Stimulated activated CD8-positive, alpha-beta memory T cell treated with anti-CD3 and anti-CD28 coated beads, Interleukin-7, amount 100 ng/mL, for 4 hours (primary cell): ENCODE measurements at places on chromosomes 2 and 18.

DNA sequence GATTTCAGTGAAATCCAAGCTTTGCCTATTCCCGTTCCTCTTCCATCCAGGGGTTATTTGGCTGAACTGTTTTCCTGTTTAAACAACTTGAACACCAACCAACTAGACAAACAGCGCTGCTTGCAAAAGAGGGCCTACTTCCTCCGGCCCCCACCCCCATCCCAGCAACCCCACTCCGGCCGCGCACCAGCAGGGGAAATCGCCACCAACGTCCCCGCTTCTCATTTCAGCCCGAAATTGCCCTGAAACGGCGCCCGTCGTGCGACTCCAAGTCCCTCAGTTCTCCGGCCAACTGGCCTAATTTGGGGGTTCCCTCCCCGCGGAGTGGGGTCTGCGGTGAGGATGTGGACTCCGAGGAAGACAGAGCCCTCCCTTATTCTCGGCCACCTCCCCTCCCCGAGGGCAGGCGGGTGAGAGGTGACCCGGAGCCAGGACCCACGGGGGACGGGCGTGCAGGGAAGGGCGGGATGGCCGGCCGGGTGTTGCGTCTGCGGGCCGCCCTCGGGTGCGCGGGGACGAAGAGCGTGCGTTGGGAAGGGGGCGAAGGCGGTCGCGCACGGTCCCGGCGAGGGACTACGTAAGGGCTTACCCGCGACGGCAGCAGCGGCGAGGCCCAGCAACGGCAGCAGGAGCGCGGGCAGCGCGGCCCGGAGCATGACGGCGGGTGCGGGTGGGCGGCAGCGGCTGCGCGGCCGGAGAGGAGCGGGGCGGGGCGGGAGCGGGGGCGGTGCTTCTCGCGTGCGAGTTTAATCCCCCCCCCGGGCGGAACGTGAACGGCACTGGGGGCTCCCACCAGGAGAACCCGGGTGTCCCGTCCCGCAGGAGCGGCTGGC is at the start of gene CD302:
CD302 (minus strand) TSS at position 666 of the 833 bp plus-strand sequence; CDS start at position 656, 10 bp downstream.
- no peak for DNase-seq

DNA sequence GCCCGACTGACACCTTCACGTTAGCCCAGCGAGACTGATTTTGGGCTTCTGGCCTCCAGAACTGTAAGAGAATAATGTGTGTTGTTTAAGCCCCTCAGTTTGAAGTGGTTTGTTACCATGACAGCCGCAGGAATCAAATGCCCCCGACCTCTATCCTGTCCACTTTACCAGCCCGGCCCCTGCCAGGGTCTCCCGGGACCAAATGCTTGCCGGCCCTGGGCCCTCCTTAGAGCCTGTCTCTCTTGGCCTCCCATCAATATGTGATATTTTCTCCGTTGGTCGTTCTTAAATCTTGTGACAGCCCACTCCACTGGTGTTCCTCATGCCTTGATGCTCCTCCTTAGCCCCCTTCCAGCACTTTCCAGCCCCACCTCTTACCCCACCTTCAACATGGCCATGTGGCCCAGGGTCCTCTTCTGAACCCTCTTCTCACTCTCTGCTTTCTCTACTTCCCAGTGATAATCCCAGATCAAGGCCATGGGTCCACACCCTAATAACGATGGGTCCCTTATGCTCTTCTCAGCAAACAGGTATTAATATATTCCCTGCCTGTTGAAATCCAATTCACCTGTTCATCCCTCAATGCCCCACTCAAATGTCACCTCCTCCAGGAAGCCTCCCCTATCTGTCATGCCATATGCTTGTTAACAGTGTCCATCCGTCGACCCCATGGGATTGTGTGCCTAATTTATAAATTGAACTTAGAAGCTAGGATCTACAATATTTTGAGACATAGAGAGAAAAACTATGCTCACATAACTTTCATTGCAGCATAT is 192.8 kb downstream of the ZFP36L2 start:
- no peak for DNase-seq

DNA sequence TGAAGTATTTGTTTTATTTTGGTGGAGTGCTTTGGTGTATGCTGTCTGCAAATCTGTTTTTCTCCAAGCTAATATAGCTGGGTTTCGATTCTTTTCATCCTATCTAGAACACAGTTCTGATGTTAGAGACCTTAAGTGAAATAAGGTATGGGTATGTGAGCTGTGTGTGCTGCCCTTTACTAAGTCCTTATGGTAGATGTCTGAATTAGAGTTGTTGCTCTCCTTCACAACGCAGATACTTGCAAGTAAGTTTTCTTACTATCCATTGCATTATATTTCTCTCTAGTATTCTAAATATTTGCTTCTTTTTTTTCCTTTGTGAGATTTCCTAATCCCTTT is 38.6 kb downstream of the AGFG1 start:
- DNase-seq = no peak

DNA sequence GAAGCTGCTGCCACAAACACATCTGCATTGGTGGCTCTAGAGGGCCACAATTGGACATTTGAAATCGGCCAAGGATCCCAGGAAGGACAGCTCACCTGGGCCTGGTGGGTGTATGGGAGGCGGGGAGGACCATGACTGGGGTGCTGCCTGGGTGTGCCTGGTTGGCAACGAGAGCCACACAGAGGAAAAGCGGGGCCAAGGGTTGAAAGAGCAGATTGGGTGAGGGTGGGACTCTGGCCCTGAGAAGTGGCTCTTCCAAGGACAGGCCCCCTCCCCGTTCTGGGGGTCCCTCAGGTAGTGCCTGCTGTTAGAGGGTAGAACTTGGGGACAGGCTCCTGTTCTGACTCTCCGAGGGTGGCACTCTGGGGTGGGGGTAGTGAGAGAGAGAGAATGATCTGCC is 102.9 kb downstream of the CLIP4 start:
- DNase-seq = no peak

DNA sequence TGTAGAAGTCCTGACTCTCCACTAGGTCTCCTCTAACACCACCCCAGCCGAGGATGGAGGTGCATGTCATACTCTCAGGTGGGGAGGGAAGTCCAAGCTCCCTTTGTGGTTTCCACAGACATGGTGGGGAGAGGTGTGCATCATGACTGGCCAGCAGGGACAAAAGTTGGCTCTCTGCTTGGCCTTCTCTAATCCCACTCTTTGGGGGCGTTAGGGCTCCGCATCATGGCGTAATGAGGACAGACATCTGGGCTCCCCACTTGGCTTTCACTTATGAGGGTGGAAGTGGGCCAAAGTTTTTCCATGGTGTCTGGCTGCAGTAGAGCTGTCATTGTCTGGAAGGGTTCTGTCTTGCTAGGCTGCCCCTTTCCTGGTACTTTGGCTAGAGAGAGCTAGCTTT is 80.7 kb upstream of the DAPL1 start:
- no peak for DNase-seq

- no peak for DNase-seq
Measured at GRCh38 chr18:79944746-79945117, 6.7 kb downstream of the SLC66A2 start.

DNA sequence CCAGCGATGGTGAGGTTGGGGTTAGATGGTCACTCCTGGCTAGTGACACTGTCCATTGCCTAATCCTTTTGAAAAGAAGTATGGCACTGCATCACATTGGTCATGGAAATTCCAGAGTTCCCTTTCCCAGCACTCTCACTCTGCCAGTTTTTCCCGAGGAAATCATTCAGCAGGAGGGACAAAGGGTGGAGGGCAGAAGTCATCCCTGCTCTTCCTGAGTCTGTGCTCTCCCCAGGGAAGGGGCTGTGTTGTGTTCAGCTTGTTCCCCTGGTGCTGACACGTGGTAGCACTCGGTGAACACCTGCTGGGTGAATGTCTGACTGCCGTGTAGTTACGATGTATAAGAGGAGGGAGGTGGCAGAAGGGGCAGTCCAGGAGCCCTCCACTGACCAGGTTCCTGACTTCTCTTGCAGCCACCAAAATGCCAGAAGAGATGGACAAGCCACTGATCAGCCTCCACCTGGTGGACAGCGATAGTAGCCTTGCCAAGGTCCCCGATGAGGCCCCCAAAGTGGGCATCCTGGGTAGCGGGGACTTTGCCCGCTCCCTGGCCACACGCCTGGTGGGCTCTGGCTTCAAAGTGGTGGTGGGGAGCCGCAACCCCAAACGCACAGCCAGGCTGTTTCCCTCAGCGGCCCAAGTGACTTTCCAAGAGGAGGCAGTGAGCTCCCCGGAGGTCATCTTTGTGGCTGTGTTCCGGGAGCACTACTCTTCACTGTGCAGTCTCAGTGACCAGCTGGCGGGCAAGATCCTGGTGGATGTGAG is 21.6 kb downstream of the STEAP3 start:
- DNase-seq = no peak

- no peak for DNase-seq
Measured at GRCh38 chr2:23323917-23324680, 60.9 kb upstream of the KLHL29 start.

DNA sequence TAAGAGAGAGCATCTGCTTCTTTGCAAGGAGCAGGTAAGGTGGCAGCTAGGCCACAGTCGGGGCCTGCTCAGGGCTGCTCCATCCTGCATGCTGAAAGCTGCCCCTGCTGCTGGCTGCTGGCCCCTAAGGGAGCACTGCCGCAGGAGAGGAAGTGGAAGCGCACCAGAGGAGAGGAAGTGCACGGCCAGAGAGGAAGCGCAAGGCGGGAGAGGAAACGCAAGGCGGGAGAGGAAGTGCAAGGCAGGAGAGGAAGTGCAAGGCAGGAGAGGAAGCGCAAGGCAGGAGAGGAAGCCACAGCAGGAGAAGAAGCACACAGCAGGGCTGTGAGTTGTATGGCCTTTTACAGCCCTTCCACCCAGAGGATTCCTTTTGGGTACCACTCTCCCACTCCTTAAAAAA is 539.0 kb upstream of the TNP1 start:
- DNase-seq = no peak

- DNase-seq = no peak
Measured at GRCh38 chr2:119257198-119257597, 33.6 kb downstream of the STEAP3 start.

- DNase-seq = no peak
Measured at GRCh38 chr2:42953216-42953615, 160.8 kb upstream of the HAAO start.

DNA sequence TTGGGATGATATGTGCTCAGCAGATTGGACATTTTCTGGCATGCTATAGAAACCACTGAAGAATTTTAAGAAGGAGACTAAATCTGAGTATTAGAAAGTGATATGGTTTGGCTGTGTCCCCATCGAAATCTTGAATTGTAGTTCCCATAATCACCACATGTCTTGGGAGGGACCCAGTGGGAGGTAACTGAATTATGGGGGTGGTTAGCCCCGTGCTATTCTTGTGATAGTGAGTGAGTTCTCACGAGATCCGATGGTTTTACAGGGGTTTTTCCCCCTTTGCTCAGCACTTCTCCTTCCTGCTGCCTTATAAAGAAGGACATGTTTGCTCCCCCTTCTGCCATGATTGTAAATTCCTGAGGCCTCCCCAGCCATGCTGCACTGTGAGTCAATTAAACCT is 535.9 kb upstream of the VRK2 start:
- no peak for DNase-seq

DNA sequence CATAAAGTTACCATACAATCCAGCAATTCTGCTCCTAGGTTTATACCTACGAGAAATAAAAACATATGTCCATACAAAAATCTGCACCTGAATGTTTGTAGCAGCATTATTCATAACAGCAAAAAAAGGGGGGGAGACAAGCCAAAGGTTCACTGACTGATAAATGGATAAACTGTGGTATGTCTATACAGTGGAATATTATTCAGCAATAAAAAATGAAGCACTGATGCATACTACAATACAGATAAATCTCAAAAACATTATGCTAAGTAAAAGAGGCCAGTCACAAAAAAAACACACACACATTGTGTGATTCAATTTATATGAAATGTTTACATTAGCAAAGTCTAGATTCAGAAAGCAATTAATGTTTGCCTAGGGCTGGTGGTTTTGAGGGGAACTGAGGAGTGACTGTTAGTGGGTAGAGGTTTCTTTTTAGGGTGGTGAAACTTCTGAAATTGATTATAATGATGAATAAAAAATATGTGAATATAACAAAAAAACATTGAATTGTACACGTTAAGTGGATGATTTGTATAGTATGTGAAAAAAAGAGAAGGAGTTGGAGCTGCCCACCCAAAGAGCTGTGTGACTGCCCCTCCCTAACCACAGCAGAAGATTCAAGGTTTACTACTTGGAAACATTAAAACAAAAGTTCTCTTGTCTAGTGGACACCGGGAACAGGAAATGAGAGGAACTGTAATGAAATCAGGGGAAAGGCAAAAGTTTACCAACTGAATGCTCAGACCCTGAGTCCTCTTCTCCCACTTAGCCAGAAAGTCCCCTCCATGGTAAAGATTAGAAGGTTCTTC is 13.4 kb downstream of the COLEC12 start:
- DNase-seq = no peak

DNA sequence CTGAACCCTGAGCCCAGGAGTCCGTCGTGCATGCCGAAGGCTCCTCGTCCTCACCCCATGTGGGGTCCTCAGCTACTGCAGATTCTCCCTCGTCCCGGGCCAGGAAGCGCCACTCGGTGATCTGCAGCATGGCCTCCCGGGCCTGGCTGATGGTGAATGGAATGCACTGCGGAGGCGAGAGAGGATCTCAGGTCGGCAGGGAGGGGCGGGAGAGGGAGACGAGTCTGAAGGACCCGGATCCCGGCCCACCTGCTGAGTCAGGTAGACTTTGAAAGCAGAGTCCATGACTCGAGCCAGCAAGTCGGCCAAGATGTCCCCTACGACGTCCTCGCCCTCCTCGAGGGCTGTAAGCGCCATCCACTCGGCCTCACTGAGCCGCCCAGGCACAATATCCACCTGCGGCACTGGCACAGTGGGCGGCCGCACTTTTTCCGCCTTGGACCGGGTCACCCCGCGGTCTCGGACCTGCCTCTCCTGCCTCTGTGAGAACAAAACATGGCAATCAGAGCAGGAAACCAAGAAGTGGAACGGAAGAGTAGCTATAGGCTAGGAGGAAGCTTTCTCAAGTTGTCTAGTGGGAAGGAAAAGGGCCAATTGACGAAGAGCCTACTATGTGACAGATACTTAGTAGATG is 5.5 kb downstream of the C2orf81 start:
- no peak for DNase-seq

DNA sequence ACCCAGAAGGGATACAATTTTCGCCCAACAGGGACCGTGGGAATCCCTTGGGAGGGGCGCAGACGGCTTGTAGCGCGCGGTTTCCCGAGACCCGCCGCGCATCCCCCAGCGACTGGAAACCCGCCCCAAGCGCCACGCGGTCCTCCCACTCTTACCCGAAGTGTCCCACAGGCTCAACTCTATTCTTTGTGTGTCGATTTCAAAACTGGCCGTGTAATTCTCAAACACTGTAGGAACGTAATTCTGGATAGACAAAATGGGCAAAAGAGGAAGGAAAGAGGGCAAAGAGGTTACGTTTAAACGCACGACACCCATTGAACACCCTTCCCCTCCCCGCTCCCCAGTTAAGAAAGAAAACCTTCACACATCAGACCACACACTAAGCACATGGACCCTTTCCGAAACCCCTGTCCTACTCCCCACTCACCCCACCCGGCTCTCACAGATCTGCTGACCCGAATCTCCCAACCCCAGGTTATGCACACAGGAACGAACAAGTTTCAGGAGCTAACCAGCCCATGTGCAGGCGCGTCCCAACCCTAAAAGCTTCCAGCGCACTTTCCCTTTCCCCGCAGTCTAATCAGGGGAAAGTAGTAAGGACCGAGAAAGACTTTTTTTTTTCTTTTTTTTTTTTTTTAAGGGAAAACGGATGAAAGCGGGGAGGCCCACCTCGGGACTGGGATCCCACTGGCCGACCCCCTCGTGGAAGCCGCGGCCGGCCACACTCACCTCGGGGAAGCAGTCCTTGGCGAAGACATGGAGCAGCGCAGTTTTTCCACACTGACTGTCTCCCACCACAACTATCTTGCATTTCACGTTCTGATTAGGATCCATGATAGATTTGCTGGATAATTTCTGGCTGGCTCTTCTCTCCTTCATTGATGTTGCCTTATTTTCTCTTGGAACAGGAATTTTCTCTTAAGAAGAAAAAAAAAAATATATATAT is 655 bp downstream of the RND3 start:
- DNase-seq = no peak
